ENCODE measurements at places on chromosomes 6 and 20.

DNA sequence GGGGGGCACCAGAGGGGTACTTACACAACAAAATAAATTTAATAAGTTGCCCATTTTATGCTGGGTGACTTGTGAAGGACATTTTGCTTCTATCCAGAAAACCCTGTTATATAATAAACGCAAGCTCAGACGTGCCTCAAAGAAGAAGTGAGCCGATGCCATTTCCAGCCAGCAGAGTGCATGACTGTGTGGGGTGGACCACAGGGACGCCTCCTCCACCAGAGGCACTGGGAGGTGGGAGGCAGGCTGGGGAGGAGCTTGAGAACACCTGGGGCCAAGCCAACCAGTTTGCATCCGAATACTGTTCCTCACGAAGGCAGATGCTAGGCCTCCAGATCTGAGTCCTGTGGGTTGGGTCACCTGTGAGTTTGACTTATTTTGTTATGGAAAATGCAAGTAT lies 363.8 kb downstream of the RNGTT start:
- no peak for DNase-seq

DNA sequence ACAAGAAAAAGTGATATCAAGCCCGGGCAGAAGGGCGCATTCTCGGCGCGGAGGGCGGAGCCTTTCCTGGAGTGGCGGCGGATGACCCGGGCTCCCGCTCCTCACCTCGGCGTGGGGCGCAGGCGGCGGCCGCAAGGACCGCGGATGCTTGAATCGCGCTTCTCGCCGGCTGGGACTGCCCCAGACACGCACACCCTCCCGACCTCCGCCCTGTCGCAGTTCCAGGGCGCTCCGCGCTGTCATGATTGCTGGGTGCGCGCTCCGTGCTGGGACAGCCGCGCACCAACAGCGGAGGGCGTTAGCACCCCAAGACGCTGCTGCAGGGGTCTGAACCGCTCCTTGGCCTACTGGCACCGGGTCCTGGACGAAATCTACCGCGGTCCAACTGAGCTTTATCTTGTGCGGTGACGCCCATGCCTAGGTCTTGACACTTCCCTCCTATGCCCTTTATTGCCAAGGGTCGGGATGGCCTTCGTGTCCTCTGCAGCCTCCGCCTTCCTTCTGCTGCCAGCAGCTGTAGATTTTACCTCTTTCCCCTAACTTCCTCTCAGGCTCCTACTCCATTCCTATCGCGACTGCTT lies 43.3 kb downstream of the IRAK1BP1 start:
- DNase-seq: no peak

GRCh38 chr20:555976-556385 lies 12.4 kb upstream of the CSNK2A1 start:
- DNase-seq: no peak

DNA sequence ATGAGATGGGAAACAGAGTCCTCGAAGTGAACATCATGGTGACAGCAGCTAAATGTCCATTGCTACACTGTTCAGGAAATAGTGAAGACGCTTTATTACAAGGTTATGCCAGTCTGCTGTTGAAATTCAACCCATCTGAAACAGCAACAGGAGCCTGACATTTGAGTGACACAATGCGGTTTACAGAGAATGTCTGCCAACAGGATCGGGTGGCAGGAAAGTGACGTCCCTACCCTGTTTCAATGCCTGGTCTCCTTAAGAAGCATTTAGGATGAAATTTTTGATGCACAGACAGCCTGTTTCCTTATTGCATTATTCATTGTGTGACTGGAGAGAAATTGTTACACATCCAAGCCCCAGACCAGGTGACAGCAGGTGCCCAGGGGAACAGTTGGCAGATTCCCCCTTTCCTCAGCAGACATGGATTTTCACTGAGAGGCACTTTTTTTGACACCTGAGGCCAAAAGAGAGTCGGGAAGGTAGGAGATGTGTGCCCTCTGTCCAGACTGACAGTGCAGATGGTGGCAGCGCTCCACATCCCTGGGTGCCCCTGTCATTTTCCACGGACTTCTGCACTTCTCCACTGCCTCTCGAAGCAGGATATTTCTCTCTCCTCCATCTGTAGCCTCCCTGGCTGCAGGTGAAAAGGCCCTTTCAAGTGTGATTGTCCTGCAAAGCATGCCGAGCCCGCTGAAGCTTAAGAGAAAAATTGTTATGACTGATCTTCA lies 87.9 kb downstream of the BFSP1 start:
- no peak for DNase-seq

DNA sequence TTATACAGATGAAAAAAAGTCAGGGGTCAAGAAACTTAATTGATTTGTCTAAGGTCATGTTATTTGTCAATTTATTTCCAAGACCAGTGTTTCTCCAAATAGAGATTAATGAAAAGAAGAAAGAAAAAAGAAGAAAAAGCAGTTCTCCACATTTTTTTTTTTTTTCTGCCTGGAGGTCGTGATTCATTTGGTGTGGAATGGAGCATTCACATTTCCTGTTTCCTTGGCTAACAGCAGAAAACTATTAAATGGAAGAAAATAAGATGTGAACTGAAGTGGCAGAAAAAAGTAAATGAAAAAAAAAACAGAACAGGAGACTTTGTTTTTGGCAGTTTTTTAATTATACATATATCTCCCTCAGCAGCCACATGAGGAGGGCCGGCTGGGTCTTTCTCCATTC lies 470.8 kb upstream of the ZNF337 start:
- no peak for DNase-seq

- DNase-seq: no peak
Measured at GRCh38 chr6:105310371-105310770, 92.5 kb downstream of the PREP start.

GRCh38 chr20:2005359-2005758 lies 11.5 kb upstream of the PDYN start:
- DNase-seq: no peak

GRCh38 chr6:128519931-128520435 lies 416 bp downstream of the PTPRK start:
- peak; percentile 75 for DNase-seq

GRCh38 chr6:74113901-74114300 lies 417.9 kb downstream of the CD109 start:
- DNase-seq: no peak

DNA sequence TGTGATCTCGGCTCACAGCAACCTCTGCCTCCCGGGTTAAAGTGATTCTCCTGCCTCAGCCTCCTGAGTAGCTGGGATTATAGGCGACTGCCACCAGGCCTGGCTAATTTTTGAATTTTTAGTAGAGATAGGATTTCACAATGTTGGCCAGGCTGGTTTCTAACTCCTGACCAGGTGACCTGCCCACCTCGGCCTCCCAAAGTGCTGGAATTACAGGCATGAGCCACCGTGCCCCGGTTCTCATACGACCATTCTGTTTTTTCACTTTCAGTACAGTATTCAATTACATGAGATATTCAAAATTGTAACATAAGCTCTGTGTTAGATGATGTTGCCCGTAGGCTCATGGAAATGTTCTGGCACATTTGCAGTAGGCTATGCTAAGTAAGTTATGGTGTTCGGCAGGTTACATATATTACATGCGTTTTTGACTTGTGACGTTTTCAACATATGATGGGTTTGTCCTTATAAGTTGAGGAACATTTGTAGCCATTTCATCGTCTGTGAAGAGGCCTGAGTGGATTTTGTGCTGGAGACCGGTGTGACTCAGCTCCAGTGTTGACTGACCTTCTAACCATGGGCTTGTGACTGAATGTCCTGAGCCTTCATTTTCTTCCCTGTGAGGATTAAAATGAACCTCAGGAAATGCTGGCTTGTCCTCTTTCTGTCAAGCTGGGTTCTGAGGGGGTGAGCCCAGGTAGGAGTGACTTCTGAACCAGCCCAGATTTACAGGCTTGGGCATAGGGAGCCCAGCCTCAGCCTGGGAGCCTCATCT lies 12.2 kb downstream of the PPARD start:
- no peak for DNase-seq

- DNase-seq: no peak
Measured at GRCh38 chr20:11694467-11694866, 223.2 kb upstream of the BTBD3 start.
